Progenitor cell of endocrine pancreas (in vitro differentiated cells): ENCODE measurements at places on chromosomes 2 and 18. TPM values are rescaled to one million over a fixed set of nuclear protein-coding genes. Genes with fewer than 3 reads are reported as not detected.
A peak's percentile ranks its signal among the peaks of the same experiment; 100 is the strongest.

DNA sequence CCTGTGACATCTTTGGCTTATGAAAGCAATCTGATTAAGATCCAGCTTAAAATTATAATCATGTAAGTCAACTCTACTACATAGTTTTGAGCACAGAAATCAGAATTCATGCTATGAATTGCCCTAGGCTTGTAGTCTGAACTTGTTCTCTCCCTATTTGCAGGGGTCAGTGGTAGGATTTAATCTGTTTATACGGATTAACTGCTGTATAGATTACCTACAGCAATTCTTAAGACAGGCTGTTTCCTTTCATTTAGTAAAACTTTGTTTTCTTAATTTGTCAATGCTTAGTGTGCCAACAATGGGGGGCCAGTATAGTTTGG lies 287.9 kb downstream of the PDE11A start:
- H3K36me3 ChIP-seq: peaks cover 3% of the 10 kb centered on the region
- H3K4me3 ChIP-seq: no peak overlapping the region
- H3K4me1 ChIP-seq: peaks cover 6% of the 10 kb centered on the region
- no peaks in the 10 kb centered on the region for H3K27me3 ChIP-seq
- H3K27ac ChIP-seq: peak overlapping the region; percentile 19

GRCh38 chr2:216139884-216140283 lies 30.7 kb downstream of the XRCC5 start:
- no peaks in the 10 kb centered on the region for H3K4me1 ChIP-seq
- H3K4me3 ChIP-seq: no peak overlapping the region
- DNase-seq: no peak
- no peak overlapping the region for H3K27ac ChIP-seq
- H3K36me3 ChIP-seq: peaks cover 40% of the 10 kb centered on the region

DNA sequence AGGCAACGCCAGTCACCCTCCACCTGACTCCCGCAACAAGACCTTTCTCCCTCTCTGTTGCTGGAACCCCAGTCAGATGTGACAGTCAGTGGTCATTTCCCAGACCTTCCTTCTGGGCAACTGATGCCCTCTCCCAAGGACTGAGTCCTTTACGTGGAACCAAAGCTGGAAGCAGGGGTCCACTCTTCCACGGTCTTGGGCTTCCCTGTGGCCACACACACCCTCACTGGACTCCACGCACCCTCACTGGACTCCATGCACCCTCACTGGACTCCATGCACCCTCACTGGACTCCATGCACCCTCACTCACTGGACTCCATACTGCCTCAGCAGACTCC lies 7.1 kb downstream of the PTMA start:
- DNase-seq: no peak
- H3K27me3 ChIP-seq: no peaks in the 10 kb centered on the region
- H3K36me3 ChIP-seq: peaks cover 16% of the 10 kb centered on the region

Gene UGT1A10
- total RNA-seq: not detected in 2 replicates

- H3K27ac ChIP-seq: no peak overlapping the region
- no peaks in the 10 kb centered on the region for H3K36me3 ChIP-seq
Measured at GRCh38 chr2:68418855-68419254, 48.2 kb downstream of the FBXO48 start.
